ENCODE measurements at places on chromosomes 13 and 19. TPM values are rescaled to one million over a fixed set of nuclear protein-coding genes. Genes with fewer than 3 reads are reported as not detected.

Gene ANGPTL8
- total RNA-seq = not detected

Gene PGLYRP2
- total RNA-seq = 0.71 TPM

Gene TNFSF9
- total RNA-seq = 0.52 TPM

Gene ZNF584
- total RNA-seq = 6.0 TPM

Gene PSG2
- 0.05 TPM for total RNA-seq

Gene TMEM91
- total RNA-seq = 4.5 TPM

Gene ERICH6B
- total RNA-seq = not detected

Gene TEKTIP1
- total RNA-seq = 0.61 TPM

Gene CDADC1
- 4.9 TPM for total RNA-seq

Gene SSBP4
- 47.3 TPM for total RNA-seq

Gene CABP5
- not detected for total RNA-seq

Gene ZNF98
- total RNA-seq = 0.24 TPM

Gene FUT3
- total RNA-seq = 0.19 TPM

Gene CEACAM19
- total RNA-seq = 0.28 TPM

Gene ZNF443
- total RNA-seq = 9.5 TPM

Gene GJB2
- 9.3 TPM for total RNA-seq

- H3K27ac ChIP-seq = no peak overlapping the region
- no peaks in the 10 kb centered on the region for H3K36me3 ChIP-seq
These were observed 197.5 kb downstream of the NBEA start for GRCh38 chr13:35139591-35139990.

- no peak overlapping the region for H3K27ac ChIP-seq
- no peaks in the 10 kb centered on the region for H3K36me3 ChIP-seq
- no peaks in the 10 kb centered on the region for H3K27me3 ChIP-seq
- DNase-seq = no peak
These were observed 124.5 kb upstream of the CSNK1A1L start for GRCh38 chr13:37229931-37230330.

DNA sequence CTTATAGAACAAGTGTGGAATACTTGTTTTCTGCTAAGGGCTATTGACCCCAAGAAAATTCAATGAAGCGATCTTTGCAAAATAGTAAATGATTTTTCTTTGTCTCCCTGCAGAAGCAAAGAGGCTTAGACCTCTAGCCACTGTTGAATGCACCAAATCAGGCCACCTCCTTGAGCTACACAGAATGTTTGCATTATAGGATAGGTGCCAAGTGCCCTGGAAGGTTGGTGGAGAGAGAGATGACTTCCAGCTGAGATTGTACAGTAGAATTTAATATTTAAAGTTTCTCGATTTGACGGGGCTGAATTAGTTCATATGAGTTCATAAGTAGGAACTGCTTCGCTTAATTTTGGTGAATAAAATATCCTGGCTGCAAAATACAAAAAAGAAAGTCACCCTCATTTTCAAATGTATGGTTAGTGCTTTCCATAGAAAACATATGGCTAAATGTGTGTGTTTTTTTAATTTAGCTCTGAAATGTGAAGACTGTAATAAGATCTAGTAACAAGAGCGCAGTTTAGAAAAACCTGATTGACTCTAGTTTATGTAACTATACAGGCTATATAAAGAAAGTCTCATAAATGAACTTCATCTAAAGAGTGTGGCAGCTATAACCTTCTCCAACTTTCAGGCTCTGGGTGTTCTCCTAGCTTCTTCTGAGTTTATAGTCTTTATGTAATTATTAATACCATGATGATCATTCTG, 41.6 kb downstream of the LRCH1 start:
- H3K4me3 ChIP-seq = no peak overlapping the region
- H3K4me1 ChIP-seq = peaks cover 30% of the 10 kb centered on the region
- DNase-seq = no peak
- no peaks in the 10 kb centered on the region for H3K36me3 ChIP-seq
- H3K27ac ChIP-seq = no peak overlapping the region

GRCh38 chr13:40158757-40159156, 503.3 kb downstream of the COG6 start:
- H3K27me3 ChIP-seq = no peaks in the 10 kb centered on the region
- DNase-seq = no peak
- H3K4me3 ChIP-seq = no peak overlapping the region
- H3K27ac ChIP-seq = no peak overlapping the region
- no peaks in the 10 kb centered on the region for H3K36me3 ChIP-seq
- H3K4me1 ChIP-seq = no peaks in the 10 kb centered on the region

GRCh38 chr19:2462635-2463421, 6.1 kb upstream of the LMNB2 start:
- H3K27ac ChIP-seq = no peak overlapping the region
- peaks cover 3% of the 10 kb centered on the region for H3K36me3 ChIP-seq

GRCh38 chr13:85254641-85255040, 544.6 kb downstream of the SLITRK6 start:
- H3K4me3 ChIP-seq = no peak overlapping the region
- H3K27me3 ChIP-seq = no peaks in the 10 kb centered on the region
- H3K4me1 ChIP-seq = no peaks in the 10 kb centered on the region

- H3K27me3 ChIP-seq = no peaks in the 10 kb centered on the region
- no peaks in the 10 kb centered on the region for H3K36me3 ChIP-seq
- no peak overlapping the region for H3K27ac ChIP-seq
- no peak for DNase-seq
These were observed 448.2 kb downstream of the LIG4 start for GRCh38 chr13:107767119-107767518.

DNA sequence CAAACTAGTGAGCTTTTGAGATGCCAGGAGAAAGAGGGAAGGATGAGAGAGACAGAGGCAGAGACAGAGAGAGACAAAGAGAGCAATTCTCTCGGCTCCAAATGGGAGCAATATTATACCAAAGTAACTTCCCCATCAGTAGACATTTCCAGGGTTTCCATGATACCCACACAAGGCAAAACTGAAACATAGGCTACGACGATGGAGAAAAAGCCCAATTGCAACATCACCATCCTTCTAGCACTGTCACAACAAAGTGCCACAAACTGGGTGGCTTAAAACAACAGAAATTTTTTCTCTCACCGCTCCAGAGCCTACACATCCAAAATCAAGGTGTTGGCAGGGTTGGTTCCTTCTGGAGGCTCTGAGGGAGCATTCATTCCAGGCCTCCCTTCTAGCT, 81.4 kb downstream of the KCTD12 start:
- H3K4me1 ChIP-seq = no peaks in the 10 kb centered on the region
- no peaks in the 10 kb centered on the region for H3K36me3 ChIP-seq
- no peak overlapping the region for H3K27ac ChIP-seq
- H3K27me3 ChIP-seq = no peaks in the 10 kb centered on the region

- no peak overlapping the region for H3K27ac ChIP-seq
- H3K4me3 ChIP-seq = no peak overlapping the region
- H3K36me3 ChIP-seq = no peaks in the 10 kb centered on the region
- H3K27me3 ChIP-seq = peaks cover 3% of the 10 kb centered on the region
- H3K4me1 ChIP-seq = peaks cover 6% of the 10 kb centered on the region
These were observed 133.0 kb downstream of the DCT start for GRCh38 chr13:94346261-94347019.

GRCh38 chr13:100589178-100589725, 663 bp upstream of the GGACT start:
- no peak for DNase-seq

- no peak overlapping the region for H3K27ac ChIP-seq
- no peak for DNase-seq
- no peak overlapping the region for H3K4me3 ChIP-seq
- no peaks in the 10 kb centered on the region for H3K27me3 ChIP-seq
- peaks cover 77% of the 10 kb centered on the region for H3K36me3 ChIP-seq
- peaks cover 2% of the 10 kb centered on the region for H3K4me1 ChIP-seq
These were observed 7.7 kb downstream of the AKAP8 start for GRCh38 chr19:15371786-15372380.

GRCh38 chr13:73061473-73061872, 2.7 kb downstream of the KLF5 start:
- no peaks in the 10 kb centered on the region for H3K36me3 ChIP-seq
- peaks cover 10% of the 10 kb centered on the region for H3K4me1 ChIP-seq
- H3K4me3 ChIP-seq = no peak overlapping the region
- DNase-seq = no peak
- no peak overlapping the region for H3K27ac ChIP-seq

- no peak overlapping the region for H3K4me3 ChIP-seq
These were observed 1194.4 kb downstream of the SLITRK1 start for GRCh38 chr13:82687884-82688283.

GRCh38 chr19:50667759-50668231, 18.6 kb downstream of the C19orf81 start:
- no peak overlapping the region for H3K27ac ChIP-seq
- DNase-seq = no peak
- H3K27me3 ChIP-seq = peaks cover 76% of the 10 kb centered on the region
- H3K36me3 ChIP-seq = no peaks in the 10 kb centered on the region
- H3K4me3 ChIP-seq = no peak overlapping the region

- H3K4me3 ChIP-seq = no peak overlapping the region
- DNase-seq = no peak
- H3K27ac ChIP-seq = no peak overlapping the region
These were observed 20.1 kb downstream of the STOML3 start for GRCh38 chr13:38970380-38971051.

GRCh38 chr13:59750860-59751259, 412.9 kb downstream of the DIAPH3 start:
- H3K4me1 ChIP-seq = no peaks in the 10 kb centered on the region
- no peak for DNase-seq
- H3K27ac ChIP-seq = no peak overlapping the region
- no peaks in the 10 kb centered on the region for H3K27me3 ChIP-seq
- no peak overlapping the region for H3K4me3 ChIP-seq
- no peaks in the 10 kb centered on the region for H3K36me3 ChIP-seq

DNA sequence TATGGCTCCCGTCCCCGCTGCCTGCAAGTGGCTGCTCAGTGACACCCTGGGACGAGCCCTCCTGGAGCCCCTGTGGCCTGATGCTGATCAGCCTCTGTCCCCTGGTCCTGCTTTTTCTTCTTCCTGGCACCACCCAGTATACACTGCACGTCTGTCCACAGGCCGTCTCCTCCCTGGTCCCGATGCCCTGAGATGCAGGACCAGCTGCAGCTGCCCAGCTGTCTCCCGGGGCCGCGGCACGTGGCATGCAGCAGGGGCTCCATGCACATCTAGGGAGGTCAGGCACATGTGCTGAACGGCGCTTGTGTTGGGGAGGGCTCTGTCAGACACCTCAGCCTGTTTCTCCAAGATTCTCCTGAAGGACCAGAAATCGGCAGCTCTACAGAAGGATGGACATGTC, 30.2 kb downstream of the ZFR2 start:
- H3K36me3 ChIP-seq = no peaks in the 10 kb centered on the region
- no peak overlapping the region for H3K4me3 ChIP-seq
- no peak overlapping the region for H3K27ac ChIP-seq
- no peak for DNase-seq
- no peaks in the 10 kb centered on the region for H3K4me1 ChIP-seq

DNA sequence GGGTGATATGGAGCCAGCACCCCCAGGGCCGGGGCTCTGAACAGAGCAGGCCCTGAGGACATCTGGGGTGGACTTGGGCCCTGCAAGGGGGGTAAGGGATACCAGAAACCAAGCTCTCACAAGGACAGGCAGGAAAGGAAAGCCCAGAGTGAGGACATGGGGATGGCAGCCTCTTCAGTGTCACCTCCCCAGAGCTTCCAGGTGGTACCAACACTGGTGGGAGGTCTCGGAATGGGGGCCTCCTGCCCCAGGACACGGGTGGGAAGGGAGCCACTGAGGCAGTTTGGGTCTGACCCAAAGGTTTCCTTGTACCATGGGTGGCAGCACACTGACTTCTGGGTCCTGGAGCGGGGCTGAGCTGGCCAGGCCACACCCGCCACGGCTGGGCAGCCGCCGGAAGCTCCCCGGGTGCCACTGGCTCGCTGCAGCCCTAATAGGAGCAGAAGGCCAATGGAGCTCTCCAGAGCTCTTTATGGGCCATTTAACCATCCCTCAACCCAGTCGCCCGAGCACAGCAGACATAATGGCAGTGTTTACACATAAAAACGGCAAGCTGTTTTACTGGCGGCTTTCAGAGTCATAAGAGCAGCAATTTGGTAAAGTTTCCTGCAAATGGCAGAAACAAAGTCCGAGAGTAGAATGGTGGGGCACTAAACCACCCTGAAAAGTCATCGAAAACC, 59.3 kb downstream of the PEPD start:
- no peak overlapping the region for H3K27ac ChIP-seq
- no peak overlapping the region for H3K4me3 ChIP-seq
- peaks cover 4% of the 10 kb centered on the region for H3K36me3 ChIP-seq
- DNase-seq = no peak
- no peaks in the 10 kb centered on the region for H3K4me1 ChIP-seq

GRCh38 chr13:74289861-74290773, 155.9 kb upstream of the KLF12 start:
- no peaks in the 10 kb centered on the region for H3K36me3 ChIP-seq
- H3K4me3 ChIP-seq = no peak overlapping the region
- DNase-seq = peak; percentile 37
- H3K27me3 ChIP-seq = no peaks in the 10 kb centered on the region
- H3K27ac ChIP-seq = peak overlapping the region; percentile 33
- H3K4me1 ChIP-seq = peaks cover 20% of the 10 kb centered on the region

DNA sequence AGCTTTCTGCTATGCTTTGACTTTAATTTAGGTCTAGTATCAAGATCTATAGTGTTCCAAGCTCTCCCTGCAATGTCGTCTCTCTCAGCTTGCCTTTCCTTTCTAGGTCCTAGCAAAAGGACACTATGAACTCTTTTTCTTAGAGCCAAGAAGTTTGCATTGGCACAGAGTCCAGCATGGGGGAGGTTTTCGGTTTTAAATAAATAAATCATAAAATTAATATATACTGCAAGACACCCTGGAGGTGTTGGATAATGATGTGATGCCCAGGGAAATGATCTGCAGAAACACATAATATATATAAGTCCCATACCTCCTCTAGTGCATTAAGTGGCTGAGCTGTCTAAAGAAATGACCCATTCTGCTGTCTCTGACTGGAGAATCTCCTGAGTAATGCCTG, 316.4 kb upstream of the MAB21L1 start:
- H3K27me3 ChIP-seq = no peaks in the 10 kb centered on the region
- H3K36me3 ChIP-seq = no peaks in the 10 kb centered on the region
- H3K4me3 ChIP-seq = no peak overlapping the region

- no peak overlapping the region for H3K4me3 ChIP-seq
- H3K27me3 ChIP-seq = peaks cover 13% of the 10 kb centered on the region
- H3K36me3 ChIP-seq = peaks cover 24% of the 10 kb centered on the region
- no peak overlapping the region for H3K27ac ChIP-seq
- peaks cover 7% of the 10 kb centered on the region for H3K4me1 ChIP-seq
- no peak for DNase-seq
These were observed 17.7 kb downstream of the POLRMT start for GRCh38 chr19:615619-616018.

- H3K27ac ChIP-seq = no peak overlapping the region
- no peak for DNase-seq
- no peaks in the 10 kb centered on the region for H3K27me3 ChIP-seq
- no peaks in the 10 kb centered on the region for H3K36me3 ChIP-seq
These were observed 134.0 kb downstream of the UFM1 start for GRCh38 chr13:38483623-38484022.

DNA sequence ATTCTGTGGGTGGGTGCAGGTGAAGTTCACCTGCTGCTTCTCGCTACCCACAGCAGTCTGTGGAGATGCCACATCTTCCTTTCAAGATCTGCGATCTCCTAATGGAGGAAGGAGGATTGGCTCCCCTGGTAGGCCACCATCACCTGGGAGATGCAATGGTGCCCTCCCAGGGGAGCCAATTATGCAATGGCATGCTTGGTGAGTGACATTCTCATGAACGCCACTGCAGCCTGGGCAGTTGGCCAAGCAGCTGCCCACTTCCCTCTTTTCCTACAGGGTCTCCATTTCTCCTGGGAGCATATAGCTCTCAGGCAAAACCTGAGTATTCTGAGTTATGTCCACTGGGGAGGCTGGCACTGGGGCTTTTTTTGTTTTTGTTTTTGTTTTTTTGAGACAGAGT, 83.5 kb upstream of the KCTD15 start:
- DNase-seq = no peak
- H3K4me3 ChIP-seq = no peak overlapping the region
- no peaks in the 10 kb centered on the region for H3K4me1 ChIP-seq
- no peak overlapping the region for H3K27ac ChIP-seq
- no peaks in the 10 kb centered on the region for H3K27me3 ChIP-seq

Data from thymus (tissue), 14 donors.